ENCODE measurements at places on chromosomes 2 and 18. TPM values are rescaled to one million over a fixed set of nuclear protein-coding genes. Genes with fewer than 3 reads are reported as not detected.

DNA sequence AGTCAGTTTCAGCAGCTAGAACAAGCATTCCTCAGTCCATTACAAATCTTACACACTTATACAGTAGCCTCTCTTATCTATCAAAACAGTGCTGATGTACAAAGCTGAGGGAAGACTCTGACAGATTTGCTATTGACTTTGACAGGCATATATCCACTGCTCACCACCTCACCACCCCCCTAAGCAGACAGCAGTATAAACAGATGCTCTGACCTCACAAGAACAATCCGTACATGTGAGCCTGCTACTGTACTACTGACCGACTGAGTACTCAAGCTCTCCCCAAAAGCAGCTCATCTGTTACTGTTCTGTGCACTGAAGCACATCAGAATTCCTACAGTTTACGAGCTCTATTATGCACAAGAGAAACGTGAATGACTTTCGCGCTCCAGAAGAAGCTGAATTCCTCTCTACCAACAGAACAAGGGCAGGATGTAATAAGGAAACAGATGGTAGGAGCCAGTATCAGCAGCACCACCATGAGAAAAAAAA lies 95.6 kb upstream of the PDE1A start:
- no peak for DNase-seq

DNA sequence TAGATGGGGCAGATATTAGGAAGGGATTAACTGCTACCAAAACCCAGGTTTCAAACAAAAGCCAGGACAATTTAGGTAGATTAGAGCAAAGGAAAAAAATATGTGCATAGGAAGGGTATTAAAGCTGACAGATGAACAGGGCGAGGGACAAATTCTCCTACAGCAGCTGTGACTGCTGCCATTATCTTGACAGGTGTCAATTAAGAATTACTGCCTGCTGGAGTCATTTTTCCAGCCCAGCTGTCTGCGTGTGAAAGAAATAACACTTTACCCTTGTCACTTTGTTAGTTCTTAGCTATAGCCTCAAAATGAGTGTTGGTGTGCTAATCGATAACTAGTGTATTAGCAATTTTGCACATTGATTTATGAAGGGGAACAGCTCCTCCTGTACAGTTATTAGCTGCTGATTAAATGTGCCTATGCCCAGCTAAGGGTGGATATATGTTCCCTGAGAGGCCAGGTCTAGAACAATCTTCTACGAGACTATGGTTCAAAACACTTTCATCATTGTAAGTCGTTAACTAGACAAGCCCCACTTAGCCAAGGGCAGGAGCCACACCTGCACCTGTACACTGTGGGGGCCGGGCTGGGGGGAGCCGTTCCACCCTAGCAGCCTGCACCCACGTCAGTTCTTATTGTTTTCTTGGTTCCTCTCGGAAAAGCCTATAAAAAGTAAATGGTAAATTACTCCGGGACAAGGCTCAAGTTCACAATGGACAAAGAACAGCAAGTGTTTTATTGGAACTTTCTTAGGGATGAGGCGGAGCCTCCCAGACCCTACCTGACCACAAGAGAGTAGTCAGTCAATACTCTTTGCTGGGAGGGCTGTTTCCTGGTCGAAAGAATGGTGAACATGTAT lies 7.7 kb downstream of the TSHZ1 start:
- DNase-seq = no peak

DNA sequence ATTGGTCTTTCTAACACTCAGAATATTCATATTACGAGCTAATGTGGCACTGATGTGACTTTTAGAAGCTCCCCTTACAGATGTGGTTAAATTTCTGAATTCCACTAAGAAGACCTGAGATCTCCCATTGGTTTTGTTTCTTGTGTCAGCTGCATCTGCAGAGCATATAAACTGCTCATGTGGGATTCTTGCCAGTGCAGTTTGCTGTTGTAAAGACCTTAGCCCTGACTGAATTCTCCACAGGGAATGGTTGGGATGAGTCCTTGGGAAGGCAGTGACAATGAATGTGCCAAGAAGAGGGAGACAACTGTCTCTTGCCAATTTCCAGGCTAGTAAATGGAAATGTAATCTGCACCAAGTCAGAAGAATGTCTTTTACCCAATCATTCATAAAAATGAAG lies 94.1 kb downstream of the PTPRM start:
- no peak for DNase-seq

DNA sequence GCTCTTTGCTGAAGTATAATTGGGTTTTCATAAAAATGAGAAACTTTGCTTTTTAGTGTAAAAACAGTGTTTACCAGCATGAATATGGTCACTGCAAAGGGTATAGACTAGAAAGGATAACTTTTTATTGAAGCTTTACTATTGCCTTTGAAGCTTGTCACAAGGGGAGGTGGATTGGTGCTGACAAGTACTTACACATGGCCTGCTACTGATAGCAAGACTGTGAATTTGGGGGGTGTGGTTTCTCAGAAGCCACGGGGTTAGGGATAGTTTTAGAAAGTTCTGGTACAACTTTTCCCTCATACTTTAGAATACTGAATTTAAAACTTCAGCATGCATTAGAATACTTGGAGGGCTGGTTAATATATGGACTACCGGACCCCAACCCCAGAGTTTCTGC lies 294.1 kb downstream of the SOCS6 start:
- no peak for DNase-seq

- no peak for DNase-seq
Measured at GRCh38 chr2:100953406-100954043, 48.6 kb upstream of the RPL31 start.

The KIAA2012 gene
- not detected for total RNA-seq

The AKAIN1 gene
- total RNA-seq = not detected

The GKN2 gene
- total RNA-seq = not detected
